Heart left ventricle (tissue), 16 donors: ENCODE measurements at places on chromosomes 12 and 14. TPM values are rescaled to one million over a fixed set of nuclear protein-coding genes. Genes with fewer than 3 reads are reported as not detected.

The ISM2 gene
- total RNA-seq = not detected

- no peak for DNase-seq
Measured at GRCh38 chr12:75872762-75873161, 158.8 kb downstream of the PHLDA1 start.

DNA sequence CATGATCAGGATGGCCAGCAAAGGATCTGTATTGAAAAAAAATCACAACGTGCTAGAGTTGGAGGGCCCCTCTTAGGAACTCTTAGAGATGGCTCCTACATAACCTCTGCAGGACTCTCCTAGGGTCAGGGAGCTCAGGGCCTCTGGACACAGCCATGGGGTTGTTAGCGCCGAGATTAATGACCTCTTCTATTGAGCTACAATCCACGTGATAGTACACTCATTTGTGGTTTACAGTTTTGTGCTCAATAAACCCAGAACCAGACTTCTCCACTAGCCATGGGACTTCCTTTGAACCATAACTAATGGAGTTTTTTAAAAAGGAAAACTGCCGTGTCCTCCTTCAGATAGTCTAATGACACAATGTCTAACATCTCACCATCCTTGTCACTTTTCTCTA is 29.6 kb upstream of the HDAC7 start:
- no peak for DNase-seq

- DNase-seq = no peak
Measured at GRCh38 chr12:4191149-4191548, 82.4 kb upstream of the CCND2 start.

DNA sequence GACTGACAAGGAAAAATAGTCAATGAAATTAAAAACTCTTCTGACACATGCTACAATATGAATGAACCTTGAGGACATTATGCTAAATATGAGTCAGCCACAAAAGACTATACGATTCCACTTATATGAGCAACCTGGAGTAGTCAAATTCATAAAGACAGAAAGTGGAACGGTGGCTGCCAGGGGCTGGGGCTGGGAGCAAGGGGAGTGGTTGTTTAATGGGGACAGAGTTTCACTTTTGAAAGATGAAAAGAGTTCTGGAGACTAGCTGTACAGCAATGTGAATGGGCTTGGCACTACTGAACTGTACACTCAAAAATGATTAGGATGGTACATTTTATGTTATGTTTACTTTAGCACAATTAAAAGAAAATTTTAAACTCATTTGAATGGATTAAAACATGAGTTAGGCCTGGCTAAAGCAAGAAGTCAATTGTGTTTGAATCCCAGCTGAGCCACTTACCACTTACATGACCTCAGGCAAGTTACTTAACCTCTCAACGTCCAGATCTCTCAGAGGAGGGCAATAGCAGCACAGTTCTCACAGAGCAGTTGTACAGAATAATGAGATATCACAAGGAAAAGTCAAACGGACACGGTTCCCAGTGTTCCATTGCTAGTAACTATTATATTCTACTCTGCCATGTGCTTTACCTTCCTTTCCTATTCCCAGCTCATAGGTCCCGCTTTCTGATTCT is 102.5 kb downstream of the SPTSSA start:
- DNase-seq = no peak
